T-cell (primary cell): ENCODE measurements at places on chromosomes 4 and X.

DNA sequence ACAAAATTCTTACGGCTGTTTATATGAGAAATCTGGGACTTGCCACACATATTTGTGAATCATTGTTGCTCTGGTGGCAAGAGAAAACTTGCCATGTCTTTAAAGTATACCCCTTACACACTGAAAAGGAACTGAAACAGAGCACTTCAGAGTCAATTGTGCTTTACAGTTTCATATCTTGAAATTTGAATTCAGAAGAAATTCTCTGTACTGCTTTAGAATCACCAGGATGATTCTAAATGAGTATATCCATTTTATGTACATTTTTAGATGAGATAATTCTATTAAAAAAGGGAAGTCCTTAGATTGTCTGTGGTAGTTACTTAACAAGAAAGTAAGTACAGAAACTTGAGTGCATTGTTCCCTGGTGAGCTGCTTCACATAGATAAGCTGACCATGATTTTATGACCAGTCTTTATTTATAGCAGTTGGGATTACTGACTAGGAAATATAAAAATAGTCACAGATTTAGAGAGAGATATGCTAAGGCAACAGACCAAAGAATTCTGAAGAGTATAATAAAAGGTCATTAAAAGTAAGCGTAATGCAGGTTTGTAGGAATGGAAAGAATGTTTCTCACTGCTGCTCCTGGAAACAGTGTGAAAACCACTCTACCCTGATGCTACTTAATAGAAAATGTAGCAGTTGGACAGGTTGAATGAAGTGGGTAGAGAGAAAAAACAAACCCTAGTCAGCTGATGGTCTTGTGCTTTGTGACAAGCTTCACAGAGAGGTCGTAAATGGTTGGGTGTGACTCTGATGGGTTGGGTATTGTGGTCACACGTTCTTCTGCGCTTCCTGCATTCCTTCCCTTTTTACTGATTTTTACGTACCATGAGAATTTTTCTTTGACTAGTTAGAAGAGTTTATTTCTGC is 41.0 kb downstream of the FNIP2 start:
- DNase-seq: no peak

DNA sequence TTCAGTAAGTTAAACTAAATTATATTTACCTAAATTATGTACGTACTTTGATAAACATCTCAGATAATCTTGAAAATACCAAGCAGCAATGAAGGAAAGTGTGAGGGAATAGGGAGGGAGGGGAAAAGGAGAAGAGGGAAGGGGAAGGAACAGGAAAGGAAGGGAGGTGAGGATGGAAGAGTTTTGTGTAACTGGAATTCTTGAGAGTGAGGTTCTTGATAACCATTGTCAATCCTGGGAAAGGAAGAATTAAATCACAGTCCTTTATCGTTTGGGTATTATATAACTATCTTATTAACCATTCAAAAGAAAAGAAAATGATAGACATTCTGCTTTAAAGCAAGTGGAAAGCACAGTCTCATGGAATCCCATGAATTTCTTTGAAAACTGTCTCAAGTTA is 795.0 kb downstream of the CCSER1 start:
- DNase-seq: no peak

GRCh38 chrX:20680998-20681397 is 414.3 kb upstream of the RPS6KA3 start:
- no peak for DNase-seq

DNA sequence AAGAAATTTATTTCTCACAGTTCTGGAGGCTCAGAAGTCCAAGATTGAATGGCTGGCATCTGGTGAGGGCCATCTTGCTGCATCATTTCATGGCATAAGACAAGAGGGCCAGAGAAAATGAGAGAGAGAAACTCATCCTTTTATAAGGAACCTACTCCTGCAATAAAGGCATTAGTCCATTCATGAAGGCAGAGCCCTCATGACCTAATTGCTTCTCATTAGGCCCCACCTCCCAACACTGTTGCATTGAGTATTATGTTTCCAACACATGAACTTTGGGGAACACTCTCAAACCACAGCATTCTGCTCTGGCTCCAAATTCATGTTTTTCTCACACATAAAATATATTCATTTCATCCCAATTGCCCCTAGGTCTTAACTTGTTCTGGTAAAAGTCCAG is 14.2 kb downstream of the RNF175 start:
- no peak for DNase-seq

- DNase-seq: no peak
Measured at GRCh38 chr4:153022241-153022715, 86.2 kb downstream of the FHDC1 start.

DNA sequence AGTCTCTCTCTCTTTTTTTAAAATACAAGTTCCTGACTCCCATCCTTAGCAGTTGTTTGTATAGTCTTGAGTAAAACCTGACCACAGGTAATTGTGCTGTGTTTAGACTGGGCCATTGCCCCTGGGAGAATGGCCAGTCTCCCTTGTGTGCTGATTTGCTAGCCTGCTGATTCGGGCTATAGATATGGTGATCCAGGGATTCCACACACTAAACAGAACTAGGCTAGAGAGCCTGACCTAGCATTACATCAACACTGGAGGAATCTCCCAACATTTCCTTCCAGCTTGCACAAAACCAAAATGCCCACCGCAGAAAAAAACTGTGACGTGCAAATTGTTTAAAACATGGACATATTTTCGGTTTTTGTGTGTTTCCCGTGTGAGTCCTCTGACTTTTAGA is 5.1 kb downstream of the UPRT start:
- no peak for DNase-seq

- DNase-seq: no peak
Measured at GRCh38 chrX:123756320-123756719, 23.5 kb upstream of the THOC2 start.

- DNase-seq: no peak
Measured at GRCh38 chrX:135632353-135632752, 81.1 kb upstream of the CT45A1 start.

- DNase-seq: no peak
Measured at GRCh38 chr4:74996996-74997395, 64.1 kb downstream of the PARM1 start.

DNA sequence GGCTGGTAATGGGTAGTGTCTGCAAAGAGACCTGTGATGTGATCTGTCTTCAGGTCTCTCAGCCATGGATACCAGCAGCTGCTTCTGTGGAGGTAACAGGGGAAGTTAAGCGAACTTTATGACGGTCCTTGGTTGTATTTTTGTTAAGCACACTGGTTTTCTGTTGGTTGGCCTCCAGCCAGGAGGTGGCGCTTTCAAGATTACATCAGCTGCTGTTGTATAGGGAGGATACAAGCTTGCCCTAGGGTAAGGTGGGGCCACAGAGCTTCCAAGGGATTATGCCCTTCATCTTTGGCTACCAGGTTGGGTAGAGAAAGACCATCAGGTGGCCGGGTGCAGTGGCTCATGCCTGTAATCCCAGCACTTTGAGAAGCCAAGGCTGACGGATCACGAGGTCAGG is 834.2 kb upstream of the GALNTL6 start:
- no peak for DNase-seq

- DNase-seq: no peak
Measured at GRCh38 chr4:118033148-118034052, 886 bp upstream of the NDST3 start.

DNA sequence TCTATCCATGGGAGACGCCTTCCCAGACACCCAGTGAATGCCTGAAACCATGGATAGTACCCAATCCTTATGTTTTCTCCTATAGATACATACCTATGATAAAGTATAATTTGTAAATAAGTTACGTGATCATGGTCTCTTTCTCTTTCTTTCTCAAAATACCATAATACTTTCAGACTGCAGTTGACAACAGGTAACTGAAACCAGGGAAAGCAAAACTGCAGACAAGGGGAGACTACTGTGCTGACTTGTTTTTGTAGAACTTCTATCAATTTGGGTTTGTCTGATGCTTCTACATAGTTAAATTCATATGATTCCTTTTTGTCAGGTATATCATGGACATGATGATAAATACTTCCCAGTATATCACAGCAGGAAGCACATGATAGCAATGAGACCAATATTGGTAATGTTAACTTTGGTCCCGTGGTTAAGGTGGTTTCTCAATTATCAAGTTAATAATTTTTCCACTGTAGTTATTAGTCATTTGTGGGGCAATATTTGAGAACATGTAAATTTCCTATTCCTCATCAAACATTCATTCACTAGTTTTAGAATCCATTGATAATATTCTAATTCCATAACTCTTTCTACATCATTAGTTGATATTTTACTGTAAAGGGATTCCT is 298.0 kb upstream of the TET2 start:
- DNase-seq: no peak

DNA sequence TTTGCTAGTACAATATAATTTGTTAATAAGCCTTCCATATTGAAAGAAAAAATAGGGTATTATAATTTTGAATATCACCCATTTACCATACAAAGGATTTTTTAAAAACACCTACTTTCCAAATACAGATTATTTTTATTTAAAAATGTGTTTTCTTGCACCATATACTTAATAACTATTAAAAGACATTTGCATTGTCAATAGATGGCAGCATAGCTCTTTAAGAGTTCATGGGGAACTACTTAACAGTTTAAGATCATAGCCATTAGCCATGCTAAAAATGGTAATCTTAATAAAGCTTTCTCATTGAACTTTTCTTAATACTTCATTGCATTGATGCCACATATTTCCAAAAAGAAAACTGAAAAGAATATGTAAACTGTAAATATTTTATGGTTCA is 1995.9 kb downstream of the C4orf33 start:
- DNase-seq: no peak

GRCh38 chr4:44848466-44848865 is 122.1 kb upstream of the GNPDA2 start:
- no peak for DNase-seq

- DNase-seq: no peak
Measured at GRCh38 chr4:47933840-47934239, 19.5 kb upstream of the NFXL1 start.

GRCh38 chr4:37388681-37389365 is 144.3 kb downstream of the NWD2 start:
- DNase-seq: no peak

DNA sequence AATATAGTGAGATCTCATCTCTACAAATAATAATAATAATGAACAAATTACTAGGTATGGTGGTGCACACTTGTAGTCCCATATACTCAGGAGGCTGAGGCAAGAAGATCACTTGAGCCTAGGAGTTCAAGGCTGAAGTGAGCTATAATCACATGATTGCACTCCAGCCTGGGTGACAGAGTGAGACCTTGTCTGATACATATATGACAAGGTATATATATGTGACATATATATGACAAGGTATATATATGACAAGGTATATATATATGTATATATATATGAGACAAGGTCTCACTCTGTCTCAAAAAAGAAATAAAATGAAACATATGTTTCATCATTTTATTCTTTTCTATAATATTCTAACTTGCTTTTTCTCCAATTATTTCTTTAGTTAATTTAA is 278.1 kb upstream of the TET2 start:
- DNase-seq: no peak

DNA sequence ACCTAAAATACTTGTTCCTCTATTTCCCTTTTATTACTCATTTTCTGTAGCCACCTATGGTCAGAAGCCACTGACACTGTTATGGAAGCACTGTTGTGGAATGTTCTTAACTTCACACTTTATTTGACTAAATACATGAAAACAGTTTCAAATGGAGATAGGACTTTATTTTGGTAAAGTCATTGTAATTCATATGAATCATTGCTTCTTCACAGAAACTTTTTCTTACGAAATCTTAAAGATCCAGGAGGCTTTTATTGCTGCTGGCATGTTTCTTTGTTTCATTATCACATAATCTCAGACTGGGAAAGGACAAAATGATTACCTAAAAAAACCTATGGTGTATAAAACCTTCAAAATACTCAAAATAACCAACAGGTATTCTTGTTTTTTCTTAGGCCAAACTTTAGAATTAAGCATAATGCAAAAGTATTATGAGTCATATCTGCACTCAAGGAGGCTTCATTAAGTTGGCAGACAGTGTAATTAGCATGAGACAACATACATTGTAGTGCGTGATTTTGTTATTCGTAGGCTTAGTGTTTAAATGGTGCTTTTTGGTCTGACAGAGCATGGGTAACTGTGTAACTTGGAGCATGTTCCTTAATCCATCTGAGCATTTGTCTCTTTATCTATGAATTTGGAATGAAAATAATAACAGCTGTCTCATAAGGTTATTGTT is 58.0 kb downstream of the SH3BGRL start:
- DNase-seq: no peak

DNA sequence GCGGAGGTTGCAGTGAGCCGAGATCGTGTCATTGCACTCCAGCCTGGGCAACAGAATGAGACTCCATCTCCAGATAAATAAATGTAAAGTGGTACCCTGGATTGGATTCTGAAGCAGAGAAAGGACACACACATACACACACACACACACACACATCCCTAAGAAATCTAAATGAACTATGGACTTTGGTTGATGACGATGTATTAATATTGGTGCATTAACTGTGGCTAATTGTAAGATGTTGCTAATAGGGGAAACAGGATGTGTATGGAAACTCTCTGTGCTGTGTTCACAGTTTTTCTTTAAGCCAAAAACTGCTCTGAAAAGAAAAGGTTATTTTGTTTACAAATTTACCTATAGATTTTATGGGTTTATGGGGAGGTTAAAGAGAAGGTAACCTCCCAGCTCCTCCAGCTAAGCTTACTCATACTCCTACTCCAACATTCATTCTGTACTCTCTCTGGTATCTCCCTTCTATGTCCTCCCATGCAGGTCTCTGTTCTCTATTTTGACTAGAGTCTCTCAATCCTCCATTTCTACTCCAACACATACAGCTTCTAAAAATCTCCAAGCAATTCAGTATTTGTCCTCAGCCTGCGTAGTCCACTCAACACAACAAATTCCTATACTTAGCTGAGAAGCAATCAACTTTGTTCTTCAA is 46.5 kb upstream of the RELL1 start:
- no peak for DNase-seq

- DNase-seq: no peak
Measured at GRCh38 chr4:146485968-146486367, 35.8 kb downstream of the SLC10A7 start.

DNA sequence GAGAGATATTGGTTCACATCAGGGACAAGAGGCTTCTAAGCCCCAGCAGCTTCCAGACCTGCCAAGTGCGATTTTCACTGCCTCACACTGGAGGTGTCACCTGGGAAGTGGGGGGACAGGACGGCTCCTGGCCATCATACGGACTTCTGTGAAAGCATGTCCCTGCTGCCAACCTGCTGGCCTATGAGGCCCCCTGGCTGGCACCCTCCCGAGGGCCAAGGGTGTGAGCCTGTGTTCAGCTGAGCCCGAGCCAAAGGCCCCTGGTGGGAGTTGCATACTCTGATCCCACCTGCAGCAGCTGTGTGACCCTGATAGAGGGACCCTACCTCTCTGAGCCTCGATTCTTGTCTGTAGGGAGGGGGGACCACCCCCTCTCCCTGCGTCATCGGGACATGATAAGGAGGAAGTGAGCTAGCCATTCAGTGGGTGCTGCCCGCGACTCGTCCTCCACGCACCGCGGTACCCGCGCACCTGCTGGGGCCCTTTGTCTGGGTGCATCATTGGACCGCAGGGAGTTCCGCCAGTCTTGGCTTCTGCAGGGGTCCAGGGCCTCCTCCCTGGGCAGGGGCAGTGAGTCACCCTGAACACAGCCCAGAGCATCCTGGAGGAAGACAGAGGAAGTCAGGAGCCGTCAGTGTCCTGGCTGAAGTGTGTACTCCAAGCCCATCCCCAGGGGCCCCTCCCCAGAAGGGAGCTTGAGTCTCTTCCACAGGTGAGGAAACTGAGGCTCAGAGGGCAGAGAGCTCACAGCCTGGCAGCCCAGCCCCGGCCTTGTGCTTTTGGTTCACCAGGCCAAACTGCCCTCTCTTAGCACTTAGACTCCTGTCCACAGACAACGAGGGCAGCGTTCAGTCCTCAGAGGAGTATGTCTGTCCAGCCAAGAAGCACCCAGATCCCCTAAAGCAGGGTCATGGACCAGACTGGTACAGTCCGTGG is 24.1 kb downstream of the C4orf50 start:
- no peak for DNase-seq

- DNase-seq: no peak
Measured at GRCh38 chr4:41207291-41207831, 7.0 kb downstream of the APBB2 start.
